ENCODE measurements at places on chromosomes 3 and 15.

DNA sequence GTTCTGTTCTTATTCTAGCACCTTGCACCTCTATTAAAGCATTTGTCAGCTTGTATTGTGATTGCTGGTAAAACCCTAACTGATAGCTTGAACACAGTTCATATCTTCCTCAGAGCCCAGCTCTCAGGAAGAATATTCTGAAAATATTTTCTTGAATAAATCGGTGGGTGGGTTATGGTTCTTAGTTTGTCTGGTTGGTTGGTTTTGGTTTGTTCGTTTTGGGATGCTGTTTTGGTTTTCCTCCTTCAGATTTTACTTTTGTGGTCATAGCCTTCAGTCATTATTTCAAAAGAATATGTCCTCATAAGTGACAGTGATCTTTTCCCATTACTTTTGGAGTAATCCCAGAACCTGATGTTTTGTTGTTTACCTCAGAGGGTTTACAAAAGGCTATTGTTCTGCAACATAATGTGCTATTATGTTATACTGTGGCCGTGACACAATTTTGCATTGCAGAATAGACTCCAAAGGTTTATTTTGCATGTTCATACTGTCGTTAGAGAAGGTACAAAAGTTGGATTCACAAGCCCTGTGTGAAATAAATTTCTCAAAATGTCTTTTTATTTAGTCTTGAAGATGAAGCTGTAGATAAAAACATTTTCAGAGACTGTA, 2.7 kb upstream of the TMEM87A start:
- no peak for DNase-seq

- DNase-seq = no peak
Observed at GRCh38 chr3:177742273-177742672, 545.0 kb upstream of the TBL1XR1 start.

- DNase-seq = peak; percentile 66
Observed at GRCh38 chr3:57757642-57758297, 1.7 kb downstream of the SLMAP start.

DNA sequence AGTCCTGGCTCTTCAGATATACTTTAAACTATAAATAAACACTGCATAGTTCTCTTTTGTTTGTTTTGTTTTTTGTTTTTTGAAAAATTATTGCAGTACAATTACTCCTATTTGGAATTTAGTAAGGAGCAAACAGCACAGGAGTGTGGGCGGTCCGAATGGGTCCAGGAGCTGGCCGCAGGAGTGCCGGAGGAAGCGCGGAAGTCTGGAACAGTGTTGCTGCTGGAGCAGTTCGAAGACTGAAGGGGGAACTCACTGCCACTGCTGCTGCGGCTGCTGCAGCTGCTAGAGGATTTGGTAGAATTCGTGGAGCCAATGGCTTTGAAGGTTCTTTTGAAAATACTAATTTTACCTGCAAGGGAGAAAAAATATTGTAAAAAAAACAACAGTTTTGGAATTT, 329.9 kb downstream of the ZNF385D start:
- no peak for DNase-seq

GRCh38 chr3:27521872-27522265, 37.7 kb upstream of the SLC4A7 start:
- no peak for DNase-seq

- peak; percentile 24 for DNase-seq
Observed at GRCh38 chr15:39357480-39358268, 223.2 kb upstream of the THBS1 start.

GRCh38 chr3:70383360-70383831, 71.0 kb upstream of the MDFIC2 start:
- no peak for DNase-seq

DNA sequence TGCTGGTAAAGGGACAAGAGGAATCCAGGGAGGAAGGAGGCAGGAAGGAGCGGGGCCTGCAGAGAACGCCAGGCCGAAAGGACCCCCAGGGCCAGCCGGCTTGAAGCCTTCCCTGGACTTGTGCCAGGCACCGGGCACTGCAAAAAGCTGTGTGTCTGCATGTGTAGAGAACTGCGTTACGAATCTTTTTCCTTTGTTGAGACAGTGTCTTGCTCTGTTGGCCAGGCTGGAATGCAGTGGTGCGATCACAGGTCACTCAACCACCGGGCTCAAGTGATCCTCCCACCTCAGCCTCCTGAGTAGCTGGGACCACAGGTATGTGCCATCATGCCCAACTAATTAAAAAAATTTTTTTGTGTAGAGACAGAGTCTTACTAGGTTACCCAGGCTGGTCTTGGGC, 17.0 kb upstream of the MUC4 start:
- DNase-seq = no peak

DNA sequence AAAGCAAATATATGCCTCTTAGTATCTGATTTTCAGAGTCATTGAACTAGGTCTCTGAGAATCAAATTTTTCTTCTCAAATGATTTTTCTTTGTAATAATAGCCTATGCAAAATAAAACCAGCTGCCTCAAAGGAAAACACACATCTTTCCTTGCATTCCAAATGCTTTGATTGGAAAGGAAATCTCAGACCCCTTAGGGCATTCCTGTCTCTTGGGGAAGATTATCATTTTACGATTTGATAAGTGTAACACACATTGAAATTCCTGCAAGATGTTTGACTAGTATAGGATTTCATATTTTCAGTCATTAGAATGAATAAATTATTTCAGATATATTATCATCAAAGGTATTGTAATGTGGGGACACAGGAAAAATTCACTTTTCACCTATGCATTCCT, 244.8 kb downstream of the EPHA6 start:
- DNase-seq = no peak

- peak; percentile 28 for DNase-seq
Observed at GRCh38 chr3:42668793-42669217, 15.3 kb downstream of the ZBTB47 start.

DNA sequence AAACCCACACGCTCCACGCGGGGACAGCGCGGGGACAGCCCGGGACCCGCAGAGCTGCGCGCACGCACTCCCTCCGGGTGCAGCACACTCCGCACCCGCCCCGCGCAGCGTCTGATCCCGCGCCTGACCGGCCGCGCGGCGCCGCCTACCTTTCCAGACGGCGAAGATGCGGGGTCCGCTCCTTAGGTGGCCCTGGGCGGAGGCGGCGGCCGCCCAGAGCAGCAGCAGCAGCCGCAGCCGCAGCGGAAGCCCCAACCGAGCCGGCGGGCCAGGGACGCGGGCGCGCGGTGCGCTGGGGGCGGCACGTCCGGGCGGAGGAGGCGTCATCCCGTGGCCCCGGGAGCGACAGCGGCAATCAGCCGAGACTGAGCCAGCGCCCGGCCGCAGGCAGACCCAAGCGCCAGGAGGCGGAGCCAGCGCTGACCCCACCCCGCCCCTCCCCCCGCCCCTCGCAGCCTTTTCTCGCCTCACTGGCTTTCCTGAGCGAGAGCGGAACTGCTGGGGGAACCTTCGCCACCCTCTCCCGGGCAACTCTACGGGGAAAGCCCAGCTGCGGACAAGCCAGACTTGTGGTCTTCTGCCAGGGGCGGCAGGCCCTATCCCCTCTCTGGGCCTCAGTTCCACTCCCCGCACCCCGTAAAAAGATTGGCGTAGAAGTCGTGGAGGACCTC, at the start of gene SEMA7A:
Gene SEMA7A (minus strand): TSS at position 367 of the 671 bp plus-strand sequence. CDS start 40 bp downstream, at position 327.
- DNase-seq = peak; percentile 51
